ENCODE measurements at places on chromosomes 12 and 14. TPM values are rescaled to one million over a fixed set of nuclear protein-coding genes. Genes with fewer than 3 reads are reported as not detected.

Gene WDHD1
- 8.6 TPM for total RNA-seq

Gene SNX6
- total RNA-seq = 134 TPM

Gene RTN1
- 0.17 TPM for total RNA-seq

Gene ADGRD1
- 7.3 TPM for total RNA-seq

Gene NGB
- not detected for total RNA-seq

Gene TTC9
- 1.3 TPM for total RNA-seq

Gene MSRB3
- 31.3 TPM for total RNA-seq

Gene NANOG
- not detected for total RNA-seq

Gene ALG10B
- 1.8 TPM for total RNA-seq

Gene GLT8D2
- 12.6 TPM for total RNA-seq

Gene RASSF8
- total RNA-seq = 50.6 TPM

Gene KCNC2
- not detected for total RNA-seq

Gene GSKIP
- total RNA-seq = 27.7 TPM

Gene SLCO1B3
- not detected for total RNA-seq

Gene AMN
- under 0.01 TPM for total RNA-seq

Gene TSPAN11
- total RNA-seq = 2.6 TPM

Measured in fibroblast of lung (primary cell).